Mammary epithelial cell (primary cell): ENCODE measurements at places on chromosomes 2 and 18. TPM values are rescaled to one million over a fixed set of nuclear protein-coding genes. Genes with fewer than 3 reads are reported as not detected.

GRCh38 chr2:43950383-43951008, 45.3 kb downstream of the LRPPRC start:
- DNase-seq = peak; percentile 19

- no peak for DNase-seq
Measured at GRCh38 chr18:33656889-33657448, 79.0 kb downstream of the ASXL3 start.

DNA sequence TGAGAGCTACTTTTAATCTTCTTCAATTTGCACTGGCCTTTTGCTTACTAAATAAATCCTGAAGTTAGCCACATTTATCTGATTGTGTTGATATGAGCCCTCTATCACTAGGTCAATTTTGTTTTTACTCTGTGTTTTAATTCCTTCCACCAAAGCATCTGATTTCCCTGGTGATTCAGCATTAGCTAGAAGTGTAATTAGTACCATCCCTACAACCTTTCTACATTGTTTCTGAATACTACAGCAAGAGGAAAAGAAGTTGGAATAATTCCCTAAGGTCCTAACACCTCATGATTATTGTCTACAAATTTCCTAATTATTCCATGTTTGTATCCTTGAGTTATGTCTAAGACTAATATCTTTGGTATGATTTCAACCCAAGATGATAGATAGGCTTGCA, 1093.6 kb downstream of the SUCLG1 start:
- DNase-seq = no peak

DNA sequence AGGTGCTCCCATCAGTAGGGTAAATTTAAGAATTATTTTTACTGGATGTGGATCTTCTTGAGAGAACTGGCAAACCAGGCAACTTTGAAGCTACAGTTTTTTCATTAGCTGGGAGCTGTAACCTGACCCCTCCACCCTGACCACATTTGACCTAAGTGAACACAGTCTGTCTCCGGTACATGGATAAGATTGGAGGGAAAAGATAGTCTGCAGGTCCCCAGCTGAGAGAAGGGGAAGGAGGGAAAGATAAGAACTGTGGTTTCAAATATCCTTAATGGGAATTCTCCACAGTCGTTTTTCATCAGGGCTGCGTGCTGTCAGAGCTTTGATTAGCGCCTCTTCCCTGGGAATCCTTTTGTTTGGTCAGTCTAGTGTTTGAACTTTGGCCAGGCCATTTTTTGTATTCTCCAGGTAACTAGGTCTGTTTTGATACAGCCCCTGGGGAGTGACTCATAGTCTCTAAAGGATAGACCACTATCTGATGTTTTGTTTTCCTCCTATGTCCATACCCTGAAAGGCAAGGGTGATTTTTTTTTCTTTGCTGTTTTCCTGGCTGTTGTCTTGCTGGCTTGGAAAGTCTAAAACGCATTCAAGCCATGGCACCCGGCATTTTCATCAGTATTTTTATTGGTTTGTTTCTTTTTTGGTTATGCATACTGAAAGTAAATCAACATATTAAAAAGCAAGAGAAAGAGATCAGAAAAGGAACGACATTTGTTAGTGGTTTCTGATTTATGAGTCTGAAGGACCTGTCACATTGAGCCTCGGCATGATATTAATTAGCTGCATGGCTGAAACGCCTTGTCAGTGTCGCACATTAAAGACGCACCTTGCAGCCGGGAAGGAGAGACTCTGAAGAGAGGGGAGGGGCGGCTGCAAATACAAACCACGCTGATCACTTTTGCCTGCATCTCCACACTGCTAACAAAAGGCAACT, 183.4 kb upstream of the FN1 start:
- no peak for DNase-seq

DNA sequence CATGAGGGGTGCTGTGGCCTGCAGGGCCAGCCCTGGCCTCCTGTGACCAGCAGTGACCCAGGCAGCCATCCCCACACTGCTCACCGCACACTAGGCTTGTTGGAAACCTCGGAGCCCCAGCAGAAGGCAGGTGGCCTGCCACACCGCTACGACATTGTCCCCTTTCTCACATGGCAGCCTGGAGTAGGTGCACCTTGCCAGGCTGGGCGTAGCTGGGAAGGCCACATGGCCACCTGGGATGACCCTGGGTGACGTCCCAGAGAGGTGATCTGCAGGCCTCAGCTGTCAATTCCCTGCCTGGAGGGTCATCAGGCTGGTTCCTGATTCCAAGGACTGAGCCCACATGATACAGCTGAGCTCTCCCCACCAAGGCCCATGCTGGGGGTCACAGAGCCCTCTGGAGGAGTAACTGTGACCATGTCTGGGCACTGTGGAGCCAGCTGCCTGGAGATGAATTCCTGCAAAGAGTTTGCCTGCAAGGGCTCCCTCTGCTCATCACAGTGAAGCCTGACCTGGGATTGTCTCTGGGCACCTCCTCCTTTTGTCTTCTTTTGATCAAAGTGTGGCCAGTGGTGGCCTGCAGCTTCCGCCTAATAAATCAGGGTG, 119.6 kb upstream of the OTOS start:
- DNase-seq = no peak

- peak; percentile 67 for DNase-seq
Measured at GRCh38 chr18:53799134-53799533, 425.3 kb downstream of the MBD2 start.

- no peak for DNase-seq
Measured at GRCh38 chr18:27606741-27607140, 421.6 kb upstream of the CHST9 start.

DNA sequence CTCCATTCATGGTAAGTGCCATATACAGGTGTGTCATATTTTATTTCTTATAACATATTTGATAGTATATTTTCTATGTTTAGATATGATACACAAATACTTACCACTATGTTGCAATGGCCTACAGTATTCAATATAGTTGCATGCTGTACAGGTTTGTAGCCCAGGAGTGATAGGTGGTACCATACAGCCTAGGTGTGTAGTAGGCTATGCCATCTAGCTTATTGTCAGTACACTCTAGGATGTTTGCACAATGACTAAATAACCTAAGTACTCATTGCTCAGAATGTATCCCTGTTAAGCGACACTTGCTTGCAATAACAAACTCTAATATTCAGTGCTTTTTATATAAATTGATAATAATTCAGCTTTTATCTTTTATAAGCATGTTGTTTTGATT, 563.1 kb upstream of the LINC00305 start:
- DNase-seq = no peak

GRCh38 chr2:236167297-236168109, 683 bp downstream of the GBX2 start:
- DNase-seq = peak; percentile 58

The EGR4 gene
- total RNA-seq = 0.12 TPM in 1 of 2 replicates, not detected in the other

The CPLX4 gene
- not detected for total RNA-seq

The PLGLB1 gene
- total RNA-seq = 1.7 TPM

The ABCG8 gene
- total RNA-seq = not detected

The GRHL1 gene
- total RNA-seq = 6.0 TPM

The DES gene
- not detected in 2 replicates for total RNA-seq

The C18orf54 gene
- total RNA-seq = 5.5 and 12.0 TPM in 2 replicates

The SERPINB4 gene
- total RNA-seq = 1.5 TPM

The MAL gene
- total RNA-seq = not detected
